ENCODE measurements at places on chromosomes 5 and 9.

- DNase-seq: no peak
Measured at GRCh38 chr9:81373294-81373693, 316.1 kb downstream of the TLE1 start.

GRCh38 chr9:30970812-30971211, 1413.6 kb upstream of the ACO1 start:
- DNase-seq: no peak

DNA sequence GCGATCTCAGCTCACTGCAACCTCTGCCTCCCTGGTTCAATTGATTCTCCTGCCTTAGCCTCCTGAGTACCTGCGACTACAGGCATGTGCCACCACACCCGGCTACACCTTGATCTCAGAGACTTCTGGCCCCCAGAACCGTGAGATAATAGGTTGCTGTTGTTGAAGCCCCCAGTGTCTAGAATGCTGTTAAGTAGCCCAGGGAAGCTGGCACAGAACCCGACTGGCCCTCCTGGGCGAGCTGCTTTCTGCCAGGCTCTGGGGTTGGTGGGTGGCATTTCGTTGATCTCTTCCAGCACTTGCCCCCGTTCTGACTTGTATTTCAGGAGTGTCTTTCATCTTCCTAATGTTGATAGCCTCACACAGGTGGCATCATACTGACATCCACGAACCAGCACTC, 807.1 kb downstream of the CDH9 start:
- no peak for DNase-seq

- no peak for DNase-seq
Measured at GRCh38 chr5:35822511-35822910, 34.2 kb upstream of the IL7R start.

DNA sequence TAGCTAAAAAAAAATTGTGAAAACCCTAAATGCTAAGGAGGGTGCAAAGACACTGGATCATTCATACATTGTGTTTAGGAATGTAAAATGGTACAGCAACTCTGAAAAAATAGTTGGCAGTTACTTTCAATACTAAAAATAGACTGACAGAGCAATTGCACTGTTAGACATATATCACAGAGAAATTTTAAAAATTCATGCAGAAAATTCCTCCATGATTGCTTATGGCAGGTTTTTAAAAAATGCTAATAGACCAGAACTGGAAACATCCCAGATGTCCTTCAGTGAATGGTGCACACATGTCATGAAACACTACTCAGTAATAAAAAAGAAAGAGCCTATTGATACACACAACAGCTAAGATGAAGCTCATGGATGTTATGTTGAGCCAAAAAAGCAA, 349.8 kb upstream of the DAB2 start:
- DNase-seq: no peak

DNA sequence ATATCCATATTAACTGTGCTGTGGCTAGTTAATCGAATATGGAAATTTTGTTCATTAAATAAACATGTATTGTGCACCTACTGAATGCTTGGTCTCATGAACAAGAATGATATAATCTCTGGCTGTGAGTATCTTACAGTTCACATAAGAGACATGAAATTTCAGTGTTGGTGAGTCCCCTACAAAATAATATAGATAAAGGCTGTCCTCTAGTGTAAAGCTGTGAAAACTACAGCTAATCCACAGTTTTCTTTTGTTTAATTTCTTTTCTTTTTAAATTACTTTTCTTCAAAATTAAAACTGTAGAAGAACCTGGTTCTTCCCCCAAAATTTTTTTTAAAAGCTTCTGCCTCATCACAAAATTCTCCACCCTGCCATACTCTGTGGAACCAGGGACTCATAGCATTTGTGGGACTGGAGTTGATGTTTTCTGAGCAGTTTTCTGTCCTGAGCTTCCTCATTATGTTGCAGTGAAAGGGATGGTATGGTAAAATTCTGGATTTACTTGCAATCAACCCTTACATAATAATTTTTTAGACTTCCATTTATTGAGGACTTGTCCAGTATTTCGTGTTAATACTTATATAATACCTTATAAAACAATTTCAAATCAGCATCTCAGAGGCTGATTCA, 135.0 kb downstream of the STK32A start:
- no peak for DNase-seq

DNA sequence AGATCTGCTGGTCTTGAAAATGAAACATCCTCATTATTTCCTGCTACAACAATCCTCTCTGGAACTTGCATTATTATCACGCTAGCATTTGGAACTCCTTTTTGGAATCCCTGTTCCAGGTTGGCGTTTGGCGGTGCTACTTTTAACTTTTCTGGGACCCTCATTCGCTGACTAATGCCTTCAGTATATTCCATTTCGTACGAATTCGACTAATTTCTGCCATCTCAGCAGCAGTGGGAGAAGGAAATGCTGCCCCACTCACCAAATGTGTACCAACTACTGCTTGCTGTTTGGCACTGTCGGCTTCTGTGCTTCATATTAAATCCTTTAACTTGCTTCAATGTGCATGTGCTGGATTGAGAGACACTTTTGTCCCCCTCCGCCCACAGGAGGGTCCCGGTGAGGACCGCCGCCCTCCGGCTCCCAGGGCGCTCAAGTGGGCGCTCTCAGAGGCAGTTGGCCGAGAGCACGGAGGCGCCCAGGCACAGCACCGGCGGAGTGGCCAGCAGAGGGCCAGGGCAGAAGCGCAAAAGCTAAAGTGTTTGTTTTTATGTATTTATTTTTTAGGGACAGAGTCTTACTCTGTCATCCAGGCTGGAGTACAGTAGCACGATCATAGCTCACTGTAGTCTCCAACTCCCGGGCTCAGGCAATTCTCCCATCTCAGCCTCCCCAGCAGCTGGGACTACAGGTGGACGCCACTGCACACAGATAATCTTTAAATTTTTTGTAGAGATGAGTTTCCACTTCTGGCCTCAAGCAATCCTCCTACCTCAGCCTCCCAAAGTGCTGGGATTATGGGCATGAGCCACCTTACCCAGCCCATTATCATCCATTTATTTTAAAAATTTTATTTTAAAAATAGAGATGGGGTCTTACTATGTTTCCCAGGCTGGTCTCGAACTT, 11.9 kb downstream of the PDE6A start:
- DNase-seq: no peak

- DNase-seq: no peak
Measured at GRCh38 chr9:135241381-135242048, 154.0 kb downstream of the OLFM1 start.

DNA sequence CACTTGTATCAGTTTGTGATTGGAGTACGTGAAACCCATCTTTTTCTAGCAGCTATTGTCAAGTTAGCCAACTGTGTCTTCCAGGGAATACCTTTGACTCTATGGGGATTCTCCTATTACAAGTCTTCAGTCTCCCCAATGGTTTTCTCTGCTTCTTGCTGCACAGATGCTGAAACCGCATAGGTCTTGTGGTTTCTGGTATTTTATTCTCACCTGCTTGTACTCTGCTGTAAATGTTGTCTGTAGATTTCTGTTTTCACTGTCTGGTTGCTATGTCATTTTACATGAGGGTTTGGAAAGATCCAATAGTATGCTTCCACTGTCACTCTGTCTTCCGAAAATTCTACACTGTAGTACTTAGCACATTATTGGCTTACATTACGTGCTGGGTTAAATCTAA, 1196.9 kb upstream of the C9orf72 start:
- no peak for DNase-seq

DNA sequence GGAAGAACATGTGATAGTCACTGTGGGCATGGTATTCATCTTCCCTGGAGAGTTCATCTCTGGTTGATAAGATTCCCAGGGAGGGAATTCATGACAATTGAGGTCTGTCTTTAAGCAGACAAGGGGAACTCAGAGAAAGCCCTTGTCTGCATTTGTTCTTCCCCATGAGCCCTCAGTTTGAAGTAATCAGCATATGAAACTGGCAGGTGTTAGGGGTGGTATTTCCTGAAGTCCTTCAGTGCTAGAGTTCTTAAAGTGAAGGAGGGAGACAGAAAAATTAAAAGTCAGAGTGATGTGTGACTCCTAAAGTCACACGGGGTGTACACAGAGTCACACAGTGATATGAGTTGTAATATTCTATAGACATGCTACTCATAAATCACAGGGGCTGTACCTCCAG, 60.6 kb upstream of the SYK start:
- no peak for DNase-seq

DNA sequence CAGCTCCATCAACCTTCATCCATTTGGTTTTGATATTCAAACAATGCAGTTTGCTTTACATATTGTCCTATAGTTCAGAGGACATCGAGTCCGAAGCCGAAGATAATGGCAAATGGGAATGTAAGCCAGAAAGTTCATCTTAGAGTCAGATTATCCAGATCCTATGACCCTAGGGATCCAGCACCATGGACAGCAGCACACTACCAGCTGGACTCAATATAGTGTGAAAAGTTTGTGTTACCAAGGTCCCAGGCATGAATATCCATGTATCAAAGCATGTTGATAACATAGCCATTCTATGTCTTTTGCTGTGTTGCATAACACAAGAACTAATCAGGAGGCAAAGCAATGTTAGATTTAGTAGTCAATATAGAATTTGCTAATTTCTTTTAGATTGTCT, 46.3 kb downstream of the FSTL4 start:
- no peak for DNase-seq
